ENCODE measurements at places on chromosomes 4 and X.

GRCh38 chr4:38283724-38284123 lies 323.5 kb downstream of the PTTG2 start:
- no peak for DNase-seq

DNA sequence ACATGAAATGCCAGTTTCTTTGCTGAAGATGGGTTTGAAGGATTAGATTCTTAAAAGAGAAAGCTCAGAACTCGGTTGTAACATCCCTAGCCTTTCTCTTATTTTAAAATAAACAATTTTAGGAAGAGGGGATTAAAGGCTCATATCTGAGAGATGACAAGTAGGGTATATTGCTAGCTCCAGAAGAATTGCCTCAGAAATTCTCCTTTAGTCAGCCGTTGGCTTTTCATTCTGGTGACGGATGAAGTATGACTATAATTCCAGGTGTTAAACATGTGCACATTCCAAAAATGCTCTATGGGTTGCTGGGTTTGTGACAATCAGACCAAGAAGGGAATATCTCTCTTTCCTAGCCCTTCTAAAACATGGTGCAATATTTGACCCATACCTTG lies 17.8 kb downstream of the DKK2 start:
- no peak for DNase-seq

DNA sequence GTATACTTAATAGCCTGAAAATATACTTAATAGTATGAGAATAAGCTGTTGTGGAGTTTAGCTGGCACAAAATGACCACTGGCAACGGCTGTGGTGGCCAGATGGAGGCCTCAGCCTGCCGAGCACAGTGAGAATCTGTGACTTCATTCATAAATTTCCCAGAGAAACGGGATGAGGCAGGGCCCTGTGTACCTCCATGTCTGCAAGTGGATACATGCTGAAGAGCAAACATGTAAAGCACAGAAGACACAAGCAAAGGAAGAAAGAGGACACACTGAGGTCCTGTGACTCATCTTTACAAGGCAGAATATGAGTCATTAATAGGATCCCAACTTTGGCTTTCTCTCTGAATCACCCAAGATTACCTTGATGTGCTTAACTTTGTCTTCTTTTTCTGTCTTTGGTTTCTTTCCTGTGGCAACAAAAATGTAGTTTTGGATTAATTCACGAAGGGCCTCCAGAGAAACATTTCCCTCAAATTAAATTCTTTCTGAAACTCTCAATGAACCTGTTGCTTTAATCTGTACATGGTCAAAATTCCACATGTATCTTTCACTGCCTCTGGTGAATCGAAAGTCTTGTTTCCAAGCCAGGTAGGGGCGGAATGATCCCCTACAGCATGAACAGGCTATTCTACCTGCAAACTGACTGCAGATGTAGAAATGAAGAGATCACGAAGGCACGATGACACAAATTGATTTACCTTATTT lies 56.4 kb downstream of the IRF2 start:
- peak; percentile 80 for DNase-seq

DNA sequence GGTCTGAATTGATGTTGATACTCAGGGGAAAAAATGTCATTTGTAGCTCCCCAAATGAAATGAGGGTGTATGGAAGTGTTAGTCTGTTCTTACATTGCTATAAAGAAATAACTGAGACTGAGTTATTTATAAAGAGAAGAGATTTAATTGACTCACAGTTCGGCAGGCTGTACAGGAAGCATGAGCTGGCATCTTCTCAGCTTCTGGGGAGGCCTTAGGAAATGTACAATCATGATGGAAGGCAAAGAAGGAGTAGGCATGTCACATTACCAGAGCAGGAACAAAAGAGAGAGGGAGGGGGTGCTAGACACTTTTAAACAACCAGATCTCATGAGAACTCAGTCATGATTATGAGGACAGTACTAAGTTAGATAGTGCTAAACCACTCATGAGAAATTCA lies 1199.9 kb upstream of the DIAPH2 start:
- DNase-seq = no peak

DNA sequence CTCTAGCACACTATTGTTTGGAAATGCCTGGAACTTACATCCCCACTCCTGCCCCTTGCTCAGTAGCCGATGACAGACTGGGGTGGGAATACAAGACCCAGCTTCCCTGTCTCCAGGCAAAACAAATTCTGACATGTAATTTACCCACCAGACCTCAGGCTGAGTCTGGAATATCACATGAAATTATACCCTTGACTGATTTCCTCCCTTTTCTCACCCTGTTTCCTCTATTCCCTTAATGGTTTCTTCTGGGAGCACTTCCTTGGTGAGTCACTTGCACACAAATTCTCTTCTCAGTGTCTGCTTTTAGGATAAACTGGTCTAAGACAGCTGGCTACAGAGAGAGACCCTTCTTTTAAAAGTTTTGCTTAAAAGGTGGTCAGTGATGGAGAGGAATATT lies 65.8 kb upstream of the DIPK2B start:
- DNase-seq = no peak

DNA sequence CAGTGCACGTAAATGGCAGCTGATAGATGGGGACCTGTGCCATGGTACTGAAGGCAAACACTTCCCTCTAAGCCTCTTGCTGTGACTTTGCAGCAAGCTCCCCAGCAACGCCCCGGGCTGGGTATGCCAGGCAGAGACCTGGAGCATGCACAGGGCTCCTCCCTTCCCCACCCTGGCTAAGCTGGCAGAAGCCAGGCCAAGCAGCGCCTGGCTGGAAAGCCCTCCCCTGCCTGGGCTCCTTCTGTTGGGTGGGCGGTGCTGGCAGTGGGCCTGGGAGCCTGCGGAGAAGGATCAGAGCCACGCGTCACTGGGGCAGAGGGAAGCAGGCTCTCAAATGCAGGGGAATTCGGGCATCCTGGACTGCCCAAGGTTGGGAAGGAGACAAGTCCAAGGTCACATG lies 3.6 kb downstream of the ATP2B3 start:
- DNase-seq = peak; percentile 59

GRCh38 chr4:133997436-133997835 lies 204.2 kb downstream of the PABPC4L start:
- no peak for DNase-seq

- DNase-seq = no peak
Observed at GRCh38 chr4:183801457-183802165, 103.5 kb upstream of the STOX2 start.

DNA sequence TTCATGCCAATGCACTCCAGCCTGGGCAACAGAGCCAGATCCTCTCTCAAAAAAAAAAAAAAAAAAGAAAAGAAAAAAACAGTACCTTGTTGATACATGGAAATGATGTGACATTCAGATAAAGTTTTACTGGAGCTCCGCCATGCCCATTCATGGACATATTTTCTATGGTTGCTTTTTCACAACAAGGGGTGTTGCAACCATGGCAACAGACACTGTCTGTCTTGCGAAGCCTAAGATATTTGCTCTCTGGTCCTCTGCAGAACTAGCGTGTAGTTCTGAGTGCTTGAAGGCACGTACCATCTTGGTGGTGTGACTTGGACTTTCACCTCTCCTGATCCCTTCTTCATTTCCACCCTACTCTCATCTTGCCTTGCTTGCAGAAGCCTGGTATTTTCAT lies 53.2 kb downstream of the TBL1X start:
- no peak for DNase-seq

- DNase-seq = no peak
Observed at GRCh38 chr4:63898961-63899360, 510.3 kb downstream of the TECRL start.

DNA sequence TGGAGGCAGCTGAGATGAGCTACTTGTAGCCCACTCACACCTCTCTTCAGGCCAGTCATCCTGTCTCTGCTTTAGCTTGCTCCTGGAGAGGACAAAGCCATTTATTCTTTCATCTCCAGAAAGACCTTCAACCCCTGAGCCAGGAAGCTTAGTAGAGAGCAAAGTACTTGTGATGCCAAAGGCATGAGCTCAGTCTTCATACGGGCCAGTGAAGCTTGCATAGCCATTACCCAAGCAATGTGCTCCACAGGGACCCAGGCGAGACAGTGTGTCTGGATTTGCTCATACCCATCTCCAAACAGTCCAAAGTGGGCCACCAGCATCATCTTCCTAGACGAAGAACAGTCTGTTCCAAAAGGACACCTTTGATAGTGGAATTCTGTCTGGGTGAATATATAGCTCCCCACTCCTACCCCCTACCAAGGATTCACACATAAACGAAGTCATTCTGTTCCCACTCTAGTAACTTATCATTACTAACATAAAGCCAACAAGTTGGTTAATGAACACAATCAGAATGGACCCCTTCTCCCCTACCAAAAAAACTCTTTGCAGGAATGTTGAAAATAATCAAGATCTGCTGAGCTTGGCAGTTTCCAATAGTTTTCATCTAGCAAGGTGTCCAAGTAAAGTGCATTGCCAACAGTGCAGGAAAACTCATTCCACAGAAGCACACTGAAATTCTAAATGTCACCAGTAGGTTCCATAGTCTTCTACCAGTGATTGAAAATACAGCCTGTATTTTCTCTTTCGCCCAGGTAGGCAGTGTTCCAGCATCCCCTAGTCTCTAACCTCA lies 6.7 kb downstream of the TNMD start:
- DNase-seq = no peak

DNA sequence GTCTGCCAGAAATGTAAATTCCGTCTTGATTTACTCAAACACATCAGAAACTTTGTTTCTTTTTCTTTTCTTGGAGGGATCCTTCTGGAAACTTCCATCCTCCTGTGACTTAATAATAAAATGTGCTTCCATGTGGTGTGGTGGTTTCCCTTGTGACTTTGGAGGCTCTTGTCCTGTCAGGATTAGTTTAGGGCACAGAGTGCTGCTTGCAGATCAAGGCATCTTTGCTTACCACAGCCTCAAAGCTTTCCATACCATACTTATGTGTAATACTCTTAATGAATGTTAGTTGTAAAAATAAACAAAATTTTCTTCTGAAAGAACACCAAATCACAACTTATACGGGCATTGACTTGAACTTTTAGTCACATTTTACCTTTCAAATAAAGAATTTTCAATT lies 27.4 kb downstream of the GBA3 start:
- DNase-seq = no peak

GRCh38 chrX:66110112-66110511 lies 53.9 kb upstream of the HEPH start:
- DNase-seq = peak; percentile 5

GRCh38 chr4:88522702-88523324 lies 763 bp downstream of the PYURF start:
- DNase-seq = peak; percentile 47

GRCh38 chr4:113820108-113820507 lies 58.6 kb upstream of the CAMK2D start:
- DNase-seq = no peak

DNA sequence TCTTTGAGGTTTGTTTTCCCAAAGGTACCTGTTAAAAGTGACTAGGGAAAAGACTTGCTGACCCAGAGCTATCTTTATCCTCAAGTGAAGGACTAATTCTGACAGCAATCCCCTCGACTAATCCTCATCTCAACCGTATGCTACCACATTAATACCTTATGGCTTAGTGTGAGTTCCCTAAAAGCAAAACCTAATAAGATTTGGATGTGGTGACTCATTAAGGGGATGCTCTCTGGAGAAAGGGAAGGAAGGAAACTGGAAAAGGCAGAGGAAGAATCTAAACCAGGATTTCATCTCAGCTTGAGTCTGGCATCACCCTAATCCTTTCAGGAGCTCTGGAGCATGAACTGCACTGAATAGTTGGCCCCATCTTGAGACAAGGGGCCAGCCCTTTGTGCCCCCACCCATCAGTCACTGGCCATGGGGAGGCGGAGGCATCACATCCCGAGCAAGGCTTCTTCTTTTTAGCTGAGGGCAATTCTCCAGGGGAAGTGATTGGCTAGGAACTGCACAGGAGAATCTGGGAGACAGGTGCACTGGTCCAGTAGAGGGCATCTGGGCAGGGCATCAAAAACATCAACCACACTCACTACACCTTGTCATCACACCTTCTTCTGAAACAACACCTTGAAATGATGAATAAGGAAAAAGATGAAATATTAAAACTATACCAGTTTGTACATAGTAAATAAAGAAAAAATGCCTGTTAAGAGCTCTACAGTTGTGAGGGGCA lies 6.9 kb upstream of the BBS7 start:
- DNase-seq = no peak

DNA sequence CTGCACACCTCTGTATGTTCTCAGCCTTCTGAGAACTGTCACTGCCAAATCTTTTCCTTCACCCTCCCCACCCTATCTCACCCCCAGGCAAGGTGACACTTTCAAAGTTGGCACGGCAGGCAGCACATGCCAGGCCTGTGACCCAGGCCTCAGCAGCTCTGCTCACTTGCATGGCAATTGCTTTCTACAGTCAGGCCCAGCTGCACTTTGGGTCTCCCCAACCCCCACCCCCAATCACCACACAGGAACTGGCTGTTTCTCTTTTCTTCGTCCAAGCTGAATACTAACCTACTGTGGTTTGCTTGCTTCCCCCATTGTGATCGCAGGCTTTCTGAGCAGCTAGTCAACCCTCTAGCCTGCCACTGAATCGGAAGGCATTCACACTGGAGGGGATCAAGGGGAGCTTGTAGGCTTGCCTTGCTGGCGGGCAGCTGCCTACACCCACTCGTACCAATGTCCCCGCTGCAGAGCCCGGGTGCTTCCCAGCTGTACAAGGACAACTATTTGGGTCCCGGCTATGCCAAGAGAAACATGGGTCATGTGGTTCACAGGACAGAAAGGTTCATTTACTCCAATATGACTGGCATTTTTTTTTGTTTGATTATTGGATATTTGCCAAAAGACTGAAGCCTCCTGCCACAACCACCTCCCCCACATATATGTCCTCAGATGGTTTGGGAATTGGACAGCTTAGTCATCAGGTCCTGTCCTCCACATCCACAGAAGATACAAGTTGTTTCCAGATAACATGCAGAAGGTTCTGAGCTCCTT lies 28.1 kb downstream of the SLC25A43 start:
- peak; percentile 21 for DNase-seq

- DNase-seq = no peak
Observed at GRCh38 chrX:24151513-24151912, 2.0 kb downstream of the ZFX start.

- DNase-seq = no peak
Observed at GRCh38 chrX:64853424-64853823, 122.8 kb downstream of the ZC4H2 start.

DNA sequence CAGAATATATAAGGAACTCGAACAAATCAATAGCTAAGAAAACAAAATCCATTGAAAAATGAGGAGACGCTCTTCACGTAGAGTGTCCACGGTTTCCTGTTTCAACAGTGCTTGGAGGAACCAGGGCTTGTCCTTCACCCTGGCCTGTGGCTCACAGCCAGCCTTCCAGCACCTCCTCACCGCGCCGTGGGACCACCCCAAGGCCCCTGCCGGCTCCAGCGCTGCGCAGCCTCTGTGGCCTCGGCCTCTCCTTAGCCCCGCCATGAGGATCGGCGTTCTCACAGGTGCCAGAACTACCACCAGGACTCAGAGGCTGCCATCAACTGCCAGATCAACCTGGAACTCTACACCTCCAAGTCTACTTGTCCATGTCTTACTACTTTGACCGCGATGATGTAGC lies 52.5 kb upstream of the CTSO start:
- DNase-seq = no peak

DNA sequence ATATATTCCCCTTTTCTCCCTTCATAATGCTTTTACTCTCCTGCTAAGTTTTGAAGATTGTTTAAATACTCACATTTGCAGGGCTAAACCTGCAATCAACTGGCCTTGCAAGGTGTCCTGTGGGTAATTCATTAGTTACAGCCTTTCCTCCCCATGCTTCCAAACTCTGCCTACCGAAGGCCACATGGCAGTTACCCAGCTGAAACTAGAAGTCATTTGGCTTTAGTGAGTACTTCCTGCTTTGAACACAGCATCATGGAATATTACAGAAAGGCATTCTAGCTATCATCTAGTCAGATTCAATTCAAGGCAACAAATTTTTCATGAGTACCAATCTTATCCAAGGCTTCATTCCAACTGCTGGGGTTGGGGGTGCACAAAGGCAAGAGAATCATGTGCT lies 55.6 kb downstream of the SRPX start:
- DNase-seq = no peak
